NCI-H1436 (cell line): ENCODE measurements at places on chromosomes 5 and 9.
A peak's percentile ranks its signal among the peaks of the same experiment; 100 is the strongest.

GRCh38 chr9:20594608-20595007 lies 27.7 kb downstream of the MLLT3 start:
- no peak for DNase-seq

GRCh38 chr9:20125727-20126126 lies 336.9 kb upstream of the SLC24A2 start:
- no peak for DNase-seq

DNA sequence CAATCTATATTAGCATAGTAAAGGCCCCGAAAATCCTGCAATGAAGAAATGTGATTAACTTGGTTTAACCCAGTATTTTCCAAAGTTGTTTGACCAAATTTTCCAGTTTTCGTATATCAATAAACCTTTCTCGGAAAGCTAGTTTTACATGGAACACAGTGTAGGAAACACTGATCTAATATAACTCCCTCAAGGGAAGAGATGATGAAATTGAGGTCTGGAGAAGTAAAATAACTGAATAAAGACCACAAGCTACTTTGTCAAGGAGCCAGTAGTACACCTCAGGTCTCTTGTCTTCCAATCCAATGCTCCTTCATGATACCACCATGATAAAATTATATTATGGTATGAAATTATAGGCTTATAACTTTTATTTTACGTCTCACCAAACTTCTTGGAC lies 118.1 kb upstream of the TARS1 start:
- DNase-seq = no peak

DNA sequence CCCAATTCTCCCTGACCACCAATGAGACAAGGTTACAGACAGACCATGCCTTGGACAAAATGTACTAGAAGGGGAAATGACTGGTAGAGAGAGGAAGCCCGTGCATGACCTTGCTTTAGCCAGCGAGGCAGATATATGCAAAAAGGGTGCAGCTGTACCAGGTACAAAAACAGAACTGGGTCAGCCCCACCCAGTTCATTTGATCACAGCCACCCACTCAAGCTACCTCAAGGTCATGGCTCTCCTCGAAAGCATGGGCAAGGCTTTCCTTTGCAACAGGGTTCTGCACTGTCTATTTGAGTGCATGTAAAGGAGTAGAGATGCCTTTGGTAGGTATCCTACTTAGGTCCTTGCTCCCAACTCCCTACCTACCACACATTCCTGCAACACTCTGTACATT lies 33.3 kb downstream of the TLE1 start:
- no peak for DNase-seq

DNA sequence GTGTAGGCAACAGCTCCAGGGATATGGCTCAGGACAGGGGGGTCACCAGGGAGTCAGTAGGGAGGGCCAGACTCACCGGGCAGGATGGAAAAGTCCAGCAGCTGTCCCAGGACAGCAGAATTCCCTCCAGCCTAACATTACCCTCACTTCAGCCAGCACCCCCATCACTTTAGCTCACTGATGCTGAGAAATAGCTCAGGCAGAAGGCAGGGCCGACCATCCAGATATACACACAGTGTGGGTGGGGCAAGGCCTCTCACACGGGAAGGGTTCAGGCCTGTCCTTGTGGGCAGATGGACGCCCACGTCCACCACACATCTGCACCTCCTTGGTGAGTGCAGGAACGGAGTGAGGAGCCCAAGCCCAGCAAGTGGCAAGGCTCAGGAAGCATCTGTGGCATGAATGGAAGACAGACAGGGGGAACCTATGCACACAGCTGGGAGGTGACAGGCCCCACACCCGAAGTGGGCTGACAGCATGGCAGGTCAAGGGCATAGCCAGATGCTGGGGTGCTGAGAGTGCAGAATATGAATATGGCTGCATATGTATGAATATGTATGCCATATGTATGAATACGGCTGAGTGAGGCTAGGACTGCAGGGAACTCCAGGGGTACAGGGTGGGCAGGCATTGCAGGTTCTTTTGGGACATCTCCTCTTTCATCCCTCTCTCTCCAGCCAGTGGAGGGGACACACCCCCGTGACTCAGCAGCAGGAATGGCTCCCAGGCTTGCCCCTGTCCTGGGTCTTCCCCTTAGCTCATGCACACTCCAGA lies 17.0 kb downstream of the BICD2 start:
- no peak for DNase-seq

DNA sequence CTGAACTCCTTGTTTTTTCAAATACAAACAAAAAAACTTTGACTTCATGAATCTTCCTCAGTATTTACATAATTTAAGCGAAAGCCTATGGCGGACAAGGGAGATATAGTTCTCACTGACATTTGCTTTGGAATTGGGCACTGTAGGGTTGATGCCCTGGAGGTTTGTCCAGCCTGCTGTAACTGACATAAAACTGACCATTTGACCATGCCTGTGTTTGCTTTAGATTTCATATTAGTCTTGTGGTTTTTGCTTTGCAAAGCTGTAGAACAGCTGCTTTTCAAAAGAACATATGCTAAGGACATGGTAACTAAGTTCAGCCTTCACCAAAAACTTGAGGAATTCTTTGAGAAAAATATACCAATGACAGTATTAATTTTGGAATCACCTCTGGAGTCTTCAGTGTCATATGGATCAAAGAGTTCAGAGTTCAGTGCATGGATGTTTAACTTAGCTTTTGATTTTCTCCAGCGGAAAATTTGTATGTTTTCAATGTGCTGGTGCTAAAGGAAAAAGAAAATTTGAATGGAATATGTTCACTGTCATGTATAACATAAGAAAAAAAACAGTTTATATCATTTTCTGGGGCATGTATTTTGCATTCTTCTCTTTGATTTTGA lies 1013.1 kb downstream of the NR2F1-AS1 start:
- no peak for DNase-seq

GRCh38 chr5:136525597-136525996 lies 160.3 kb upstream of the TRPC7 start:
- DNase-seq = no peak

DNA sequence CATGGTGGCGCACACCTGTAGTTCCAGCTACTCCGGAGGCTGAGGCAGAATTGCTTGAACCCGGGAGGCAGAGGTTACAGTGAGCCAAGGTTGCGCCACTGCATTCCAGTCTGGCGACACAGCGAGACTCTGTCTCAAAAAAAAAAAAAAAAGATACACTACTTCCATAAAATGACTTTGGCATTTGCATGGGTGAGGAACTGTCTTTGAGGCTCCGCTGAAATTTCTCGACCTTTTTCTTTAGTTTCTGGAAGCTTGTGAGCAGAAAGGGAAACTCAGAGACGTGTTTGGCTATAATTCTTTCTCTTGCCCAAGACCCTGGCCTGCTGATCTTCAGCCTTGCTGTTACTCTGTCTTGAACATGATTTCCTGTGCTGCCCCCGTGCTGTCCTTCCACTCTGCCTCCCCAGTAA lies 37.3 kb downstream of the SPIN1 start:
- DNase-seq = no peak

DNA sequence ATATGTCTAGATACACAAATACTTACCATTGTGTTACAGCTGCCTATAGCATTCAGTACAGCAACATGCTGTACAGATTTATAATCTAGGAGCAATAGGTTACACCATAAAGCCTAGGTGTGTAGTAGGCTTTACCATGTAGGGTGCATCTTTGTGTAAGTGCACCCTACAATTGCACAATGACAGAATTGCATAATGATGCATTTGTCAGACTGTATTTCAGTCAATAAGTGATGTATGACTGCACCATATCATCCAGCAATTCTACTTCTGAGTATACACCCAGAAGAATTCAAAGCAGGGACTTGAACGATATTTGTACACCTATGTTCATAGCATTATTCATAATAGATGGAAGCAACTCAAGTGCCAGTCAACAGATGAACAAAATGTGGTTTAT lies 100.4 kb upstream of the SLC44A1 start:
- DNase-seq = no peak

GRCh38 chr9:98538626-98539031 lies 170.1 kb downstream of the GABBR2 start:
- DNase-seq = peak; percentile 57

DNA sequence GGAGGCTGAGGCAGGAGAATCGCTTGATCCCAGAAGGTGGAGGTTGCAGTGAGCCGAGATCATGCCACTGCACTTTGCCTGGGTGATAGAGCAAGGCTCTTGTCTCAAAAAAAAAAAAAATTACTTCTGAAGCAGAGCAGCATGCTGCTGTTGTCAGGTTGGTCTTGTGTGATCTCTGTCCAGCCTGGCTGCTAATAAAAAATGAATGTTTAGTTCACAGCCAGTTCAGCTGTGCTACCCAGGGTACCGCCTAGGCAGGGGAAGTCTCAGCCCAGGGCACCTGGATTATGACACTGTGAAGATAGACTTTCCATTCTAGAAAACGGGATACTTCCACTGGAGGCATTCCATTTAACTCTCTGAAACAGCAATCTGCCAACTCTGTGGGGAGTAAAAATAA lies 23.5 kb upstream of the ABCA1 start:
- no peak for DNase-seq

GRCh38 chr5:24042688-24043087 lies 535.3 kb downstream of the PRDM9 start:
- no peak for DNase-seq

GRCh38 chr5:152568016-152568415 lies 162.9 kb upstream of the NMUR2 start:
- no peak for DNase-seq

- no peak for DNase-seq
Measured at GRCh38 chr5:82163452-82164175, 114.5 kb downstream of the RPS23 start.

DNA sequence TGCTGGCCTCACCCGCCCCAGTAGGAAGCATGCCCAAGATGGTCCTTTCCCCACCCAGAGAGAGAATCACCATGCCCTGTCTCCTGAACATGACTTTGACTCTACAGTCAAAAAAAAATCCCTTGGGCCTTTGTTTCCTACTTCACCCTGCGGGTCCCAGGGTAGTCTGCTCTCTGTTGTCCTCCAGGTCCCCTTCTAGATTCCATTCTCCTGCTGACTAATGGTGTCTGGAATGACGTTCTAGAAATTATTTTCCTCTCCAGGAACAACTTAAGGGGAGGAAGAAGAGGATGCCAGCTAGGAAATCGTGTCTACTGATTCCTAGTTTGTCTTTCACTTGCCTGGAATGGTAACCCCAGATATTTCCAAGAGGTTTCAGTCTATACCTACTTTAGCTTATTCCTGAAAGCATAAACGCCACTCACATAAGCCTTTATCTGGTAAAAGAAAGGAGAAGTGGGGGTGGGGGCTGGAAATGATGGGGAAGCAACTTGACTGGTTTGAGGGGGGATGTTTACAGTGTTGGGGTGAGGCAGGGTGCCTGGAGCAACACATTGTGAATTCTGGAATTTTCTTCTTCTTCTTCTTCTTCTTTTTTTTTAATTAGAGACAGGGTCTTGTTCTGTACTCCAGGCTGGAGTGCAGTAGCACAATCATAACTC lies 93.9 kb downstream of the SNX18 start:
- DNase-seq = no peak

GRCh38 chr5:127766676-127767335 lies 63.6 kb downstream of the CCDC192 start:
- no peak for DNase-seq

- DNase-seq = no peak
Measured at GRCh38 chr9:77707383-77708063, 59.4 kb upstream of the GNA14 start.

GRCh38 chr5:149215478-149216090 lies 56.1 kb upstream of the AFAP1L1 start:
- DNase-seq = no peak

GRCh38 chr5:65190328-65191053 lies 291.2 kb downstream of the ADAMTS6 start:
- no peak for DNase-seq

- no peak for DNase-seq
Measured at GRCh38 chr9:93821307-93821703, 133.8 kb downstream of the BARX1 start.

DNA sequence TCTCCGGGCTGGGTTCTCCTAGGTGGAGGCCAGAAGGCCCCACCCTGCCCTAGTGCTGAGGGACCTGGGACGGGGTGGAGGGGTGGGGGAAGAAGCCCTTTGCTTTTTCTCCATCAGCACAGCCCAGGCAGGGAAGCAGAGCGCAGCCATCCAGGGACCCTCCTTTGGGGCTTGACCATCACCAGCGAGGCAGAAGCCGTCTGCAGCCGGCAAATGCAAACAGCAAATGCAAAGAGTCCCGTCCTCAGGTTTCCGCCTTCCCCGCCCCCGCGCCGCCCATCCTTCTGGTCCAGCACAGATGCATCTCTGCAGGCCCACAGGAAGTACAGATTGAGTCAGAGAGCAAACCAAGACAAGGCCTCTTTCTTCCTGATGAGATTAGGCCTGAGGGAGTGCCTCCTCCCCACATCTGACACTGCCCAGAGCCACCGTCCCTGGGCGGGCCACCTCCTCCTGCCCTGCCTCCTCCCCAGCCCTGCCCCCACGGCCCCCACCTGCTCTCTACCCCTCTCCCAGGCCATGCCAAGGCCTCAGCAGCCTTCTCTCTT lies 23.4 kb downstream of the CORO2A start:
- DNase-seq = no peak

DNA sequence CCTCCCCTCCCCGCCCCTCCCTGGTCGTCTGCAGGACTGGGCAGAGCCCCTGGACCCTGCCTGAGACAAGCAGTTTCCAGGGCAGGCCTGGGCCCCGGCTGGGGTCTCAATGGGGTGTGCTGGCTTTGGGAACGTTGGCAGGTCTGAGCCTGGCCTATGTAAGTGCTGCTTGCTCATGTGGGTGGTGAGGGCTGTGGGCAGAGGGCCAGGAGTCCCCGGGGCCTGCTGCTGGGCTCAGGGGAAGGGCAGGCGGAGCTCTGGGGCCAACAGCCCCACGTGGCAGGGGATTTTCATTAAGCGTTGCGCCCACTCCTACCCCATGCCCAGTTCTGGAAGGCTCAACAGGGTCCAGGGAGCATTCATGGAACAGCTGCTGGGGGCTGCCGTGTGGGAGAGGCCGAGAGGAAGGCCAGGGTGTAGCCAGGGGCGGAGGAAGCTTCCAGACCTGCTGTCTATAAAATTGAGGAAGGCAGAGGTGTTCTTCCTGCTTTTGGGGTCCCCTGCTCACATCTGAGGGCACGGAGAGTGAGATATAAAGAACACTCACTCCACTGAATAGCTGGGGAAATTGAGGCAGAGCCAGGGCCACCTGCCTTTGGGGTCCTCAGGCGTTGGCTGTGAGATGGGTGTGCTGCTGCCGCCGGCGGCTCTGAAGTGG lies 32.5 kb downstream of the RXRA start:
- peak; percentile 31 for DNase-seq

- DNase-seq = no peak
Measured at GRCh38 chr9:93406371-93406770, 45.1 kb upstream of the FAM120A start.

GRCh38 chr5:133882846-133883245 lies 85.6 kb downstream of the C5orf15 start:
- no peak for DNase-seq

DNA sequence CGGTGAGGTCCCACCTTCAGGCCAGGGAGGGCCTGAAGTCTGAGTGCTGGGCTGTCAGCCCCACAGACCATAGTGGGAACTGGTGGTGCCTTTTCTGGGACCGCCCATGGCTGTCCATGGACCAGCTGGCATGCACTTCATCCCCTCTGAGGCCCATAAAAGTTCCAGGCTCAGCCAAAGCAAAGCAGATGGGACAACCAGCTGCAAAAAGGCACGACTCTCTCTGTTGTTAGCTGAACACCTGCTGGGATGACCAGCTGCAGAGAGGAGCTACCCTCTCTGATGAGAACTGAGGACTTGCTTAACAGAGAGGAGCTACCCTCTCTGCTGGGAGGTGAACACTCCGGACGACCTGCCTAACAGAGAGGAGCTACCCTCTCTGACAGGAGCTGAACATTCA lies 844.3 kb upstream of the DMAC1 start:
- DNase-seq = no peak

GRCh38 chr9:80885894-80886293 lies 803.5 kb downstream of the TLE1 start:
- DNase-seq = no peak

- DNase-seq = no peak
Measured at GRCh38 chr9:109460576-109460975, 37.5 kb downstream of the PTPN3 start.
